ENCODE measurements at places on chromosomes 12 and 14. TPM values are rescaled to one million over a fixed set of nuclear protein-coding genes. Genes with fewer than 3 reads are reported as not detected.

The CCDC175 gene
- total RNA-seq, result not detected

The OTX2 gene
- total RNA-seq, result not detected

The TAS2R14 gene
- total RNA-seq, result 2.0 TPM

The GLS2 gene
- 0.51 TPM for total RNA-seq

The VPS37B gene
- total RNA-seq, result 21.2 TPM

The P3H3 gene
- 18.8 TPM for total RNA-seq

The ACRBP gene
- 1.5 TPM for total RNA-seq

The OLR1 gene
- not detected for total RNA-seq

The AKT1 gene
- 236 TPM for total RNA-seq

The HOTAIR gene
- total RNA-seq, result not detected

The ERP27 gene
- total RNA-seq, result not detected

The TMEM179 gene
- not detected for total RNA-seq

The KIF21A gene
- total RNA-seq, result 13.6 TPM

The DHRS2 gene
- 0.65 TPM for total RNA-seq

The EML5 gene
- 0.19 TPM for total RNA-seq

The LBHD2 gene
- not detected for total RNA-seq

The GZMH gene
- not detected for total RNA-seq

The MYF6 gene
- total RNA-seq, result not detected

The RTL1 gene
- not detected for total RNA-seq

The CPSF6 gene
- 21.9 TPM for total RNA-seq

The GLI1 gene
- total RNA-seq, result 0.17 TPM

The PLEKHD1 gene
- total RNA-seq, result under 0.01 TPM

The KCNK13 gene
- total RNA-seq, result 0.05 TPM

Measured in dermis blood vessel endothelial cell (primary cell).